T-helper 1 cell (primary cell): ENCODE measurements at places on chromosomes 11 and 22.

GRCh38 chr11:68847395-68847794, 5.7 kb upstream of the CPT1A start:
- DNase-seq: no peak

- DNase-seq: no peak
These were observed 417.0 kb upstream of the DDI1 start for GRCh38 chr11:103619480-103619879.

- no peak for DNase-seq
These were observed 541.2 kb upstream of the API5 start for GRCh38 chr11:42770444-42771065.

- DNase-seq: no peak
These were observed 31.0 kb upstream of the PICALM start for GRCh38 chr11:86099874-86100273.

GRCh38 chr11:113906516-113906915, 1.9 kb downstream of the HTR3B start:
- no peak for DNase-seq

- DNase-seq: no peak
These were observed 46.6 kb upstream of the RCN1 start for GRCh38 chr11:32044158-32044863.

DNA sequence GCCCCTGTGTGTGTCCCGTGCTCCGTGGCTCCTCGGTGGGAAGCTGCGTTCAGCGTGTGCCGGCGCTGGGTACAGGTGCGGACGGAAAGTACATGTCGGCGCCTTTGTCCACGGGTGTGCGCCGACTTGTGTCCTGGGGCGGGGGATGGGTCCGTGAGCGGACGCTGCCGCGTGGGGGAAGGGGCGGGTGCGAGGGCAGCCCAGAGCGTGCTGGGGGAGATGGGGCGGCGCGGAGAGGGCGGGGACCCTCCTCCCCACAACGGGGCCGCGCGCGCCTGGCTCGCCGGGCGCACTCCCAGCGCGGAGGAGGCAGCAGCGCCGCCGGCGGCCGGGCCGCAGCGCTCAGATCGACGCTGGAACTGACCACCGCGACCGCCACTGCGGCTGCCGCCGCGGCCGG, 33.6 kb upstream of the RELT start:
- DNase-seq: no peak

DNA sequence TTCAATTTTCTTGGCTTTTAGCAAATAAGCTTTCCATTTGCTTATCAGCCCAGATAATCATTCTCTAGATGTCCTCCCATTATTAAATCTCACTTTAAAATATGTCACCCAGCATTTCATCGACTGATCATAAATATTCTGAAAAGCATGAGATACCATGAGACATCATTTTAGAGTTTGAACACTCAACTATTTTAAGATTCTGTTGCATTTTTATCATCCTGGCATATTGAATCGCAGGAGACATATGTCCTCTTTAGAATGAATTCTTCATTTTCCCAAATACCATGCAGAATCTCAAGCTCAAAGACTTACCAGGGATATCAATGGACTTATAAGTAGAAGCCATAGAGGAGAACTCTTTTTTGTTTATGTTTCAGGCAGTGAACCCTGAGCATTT, at the start of gene OR52A5:
Gene OR52A5 (minus strand): TSS at position 361 of the 400 bp plus-strand sequence. CDS start 5,714 bp downstream, outside the sequence.
- no peak for DNase-seq

DNA sequence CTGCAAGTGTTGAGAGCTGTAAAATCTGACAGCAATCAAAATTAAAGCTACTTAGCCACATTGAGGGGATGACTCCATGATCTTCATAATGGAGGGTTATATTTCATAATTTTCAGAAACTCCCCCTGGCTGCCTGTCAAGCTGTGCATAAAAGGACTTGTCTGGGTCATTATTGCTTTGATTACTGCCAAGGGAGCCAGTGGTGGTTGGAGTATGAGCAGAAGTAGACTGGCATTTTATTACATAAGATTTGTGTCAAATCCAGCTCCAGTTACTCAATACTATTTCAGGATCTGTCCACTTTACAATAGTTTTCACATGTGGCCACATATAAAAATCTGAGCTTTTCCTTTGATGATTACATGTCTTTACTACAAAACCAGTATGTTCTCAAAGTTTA, 108.9 kb upstream of the SLC5A12 start:
- DNase-seq: no peak

GRCh38 chr22:17792299-17792698, 18.0 kb upstream of the BID start:
- DNase-seq: no peak

DNA sequence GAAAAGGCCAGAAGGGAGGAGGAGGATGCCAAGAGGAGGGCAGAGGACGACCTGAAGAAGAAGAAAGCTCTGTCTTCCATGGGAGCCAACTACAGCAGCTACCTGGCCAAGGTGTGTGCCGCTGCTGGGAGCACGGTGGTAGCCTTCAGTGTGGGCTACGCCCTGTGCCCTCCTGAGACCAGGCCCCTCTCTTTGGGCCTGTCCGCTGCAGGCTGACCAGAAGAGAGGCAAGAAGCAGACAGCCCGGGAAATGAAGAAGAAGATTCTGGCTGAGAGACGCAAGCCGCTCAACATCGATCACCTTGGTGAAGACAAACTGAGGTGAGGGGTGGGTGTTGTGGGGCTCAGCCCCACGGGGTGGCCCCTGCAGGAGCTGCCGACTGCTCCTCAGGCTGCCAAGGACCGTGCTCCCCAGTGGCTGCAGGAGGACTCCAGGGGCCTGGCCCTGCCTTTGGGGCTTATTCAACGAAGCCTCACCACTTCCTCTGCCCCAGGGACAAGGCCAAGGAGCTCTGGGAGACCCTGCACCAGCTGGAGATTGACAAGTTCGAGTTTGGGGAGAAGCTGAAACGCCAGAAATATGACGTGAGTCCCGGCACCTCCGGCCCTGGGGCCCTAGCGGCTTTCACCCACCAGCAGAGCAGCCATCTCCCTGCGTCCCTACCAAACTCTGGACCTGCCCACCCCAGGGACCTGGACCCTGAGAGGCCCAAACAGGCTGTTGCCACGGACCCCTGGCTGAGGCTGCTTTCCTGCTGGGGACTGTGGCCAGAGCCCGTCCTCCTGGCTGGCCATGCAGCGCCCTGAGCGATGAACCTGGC, 12.6 kb upstream of the MRPL23 start:
- DNase-seq: no peak

- DNase-seq: peak; percentile 78
These were observed 2.2 kb upstream of the RPS19BP1 start for GRCh38 chr22:39534591-39535356.
